Spinal cord (tissue), 10 donors: ENCODE measurements at places on chromosomes 12 and 14.

DNA sequence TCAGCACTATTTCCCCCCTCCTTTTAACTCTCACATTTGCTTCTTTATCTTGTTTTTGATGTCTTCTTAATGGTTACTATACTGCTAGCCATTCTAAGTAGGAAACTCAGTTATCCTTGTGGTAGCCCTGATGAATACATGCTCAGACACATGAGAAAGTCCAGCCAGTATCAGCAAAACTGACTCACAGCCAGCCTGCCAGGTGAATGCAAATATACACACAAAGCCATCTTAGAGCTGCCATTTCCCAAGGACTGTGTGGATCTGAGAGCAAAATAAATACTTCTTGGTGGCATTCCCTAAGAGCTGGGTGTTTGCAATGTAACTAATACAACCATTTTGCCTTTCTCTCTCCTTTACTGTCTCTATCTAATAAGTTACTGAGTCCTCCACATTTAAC is 455.2 kb downstream of the CCER1 start:
- no peak for DNase-seq

- DNase-seq, result no peak
These were observed 289.7 kb downstream of the RAD51B start for GRCh38 chr14:68109132-68109900.

DNA sequence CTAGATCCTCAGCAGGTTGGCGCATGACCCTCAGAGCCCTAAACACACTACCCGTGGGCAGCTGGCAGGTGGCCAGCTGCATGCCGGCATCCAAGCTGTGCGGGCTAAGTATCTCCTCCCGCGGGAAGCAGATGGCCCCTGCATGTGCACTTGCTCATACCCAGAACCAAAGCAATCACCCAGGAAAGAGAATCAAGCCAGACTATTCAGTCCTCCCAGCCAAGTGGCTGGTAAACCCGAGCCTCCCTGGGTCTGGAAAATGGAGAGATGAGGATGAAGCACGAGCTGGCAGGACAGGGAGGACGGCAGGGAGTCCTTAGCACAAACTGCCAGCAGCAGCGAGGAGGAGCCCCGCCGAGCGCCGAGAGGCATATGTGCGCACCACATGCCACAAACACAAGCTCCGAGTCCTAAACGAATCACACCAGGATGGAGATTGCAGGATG is 139.7 kb downstream of the RIMBP2 start:
- DNase-seq, result no peak

GRCh38 chr12:16972923-16973770 is 367.2 kb upstream of the LMO3 start:
- DNase-seq, result no peak
